CD8-positive, alpha-beta T cell (primary cell): ENCODE measurements at places on chromosomes 4 and X.

- peak; percentile 16 for DNase-seq
Observed at GRCh38 chrX:18354369-18355223, at the start of gene SCML2. TSS of gene SCML2 (minus strand) at chrX:18354688. CDS start at chrX:18334071, 20,617 bp downstream.

DNA sequence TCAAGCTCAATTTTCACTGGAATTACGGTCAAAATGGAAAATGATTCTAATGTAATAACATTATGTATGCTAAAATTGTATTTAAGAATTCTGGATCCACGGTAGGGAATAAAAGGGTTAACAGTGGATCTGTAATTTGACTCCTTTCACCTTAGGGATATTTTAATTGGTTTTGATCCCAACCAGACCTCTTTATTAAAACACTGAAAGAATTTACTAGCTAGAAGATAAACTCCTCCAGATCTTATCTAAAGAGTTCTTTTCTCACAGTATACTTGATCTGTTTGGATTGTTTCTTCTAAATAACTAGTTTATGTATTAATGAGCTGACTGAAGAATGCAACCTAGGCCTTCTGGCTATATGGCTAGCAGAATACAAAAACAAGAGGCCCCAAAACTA is 118.4 kb downstream of the DDX53 start:
- DNase-seq, result no peak

GRCh38 chr4:86220121-86220520 is 139.7 kb downstream of the MAPK10 start:
- no peak for DNase-seq

- no peak for DNase-seq
Observed at GRCh38 chr4:185192059-185192458, 11.7 kb downstream of the CFAP97 start.

DNA sequence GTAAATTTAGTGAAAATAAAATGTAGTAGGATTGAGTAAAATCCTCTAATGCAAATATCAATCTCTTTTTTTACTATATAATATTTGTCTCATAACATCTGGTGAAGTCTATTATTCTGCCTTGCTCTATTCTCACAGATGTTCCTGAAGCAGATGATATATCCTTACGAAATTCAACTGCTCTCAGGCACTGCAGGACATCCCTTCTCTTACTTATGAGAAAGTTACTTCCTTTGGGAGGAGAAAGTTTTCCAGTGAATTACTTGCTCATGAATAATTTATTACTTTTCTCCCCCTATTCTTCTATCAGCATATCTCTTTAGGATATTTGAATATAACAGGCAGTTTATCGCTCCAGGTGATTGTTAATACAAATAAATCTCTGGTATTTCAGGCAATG is 75.6 kb upstream of the AGA start:
- no peak for DNase-seq

GRCh38 chrX:81195712-81196111 is 6.0 kb downstream of the HMGN5 start:
- DNase-seq, result peak; percentile 10

GRCh38 chrX:151713849-151714248 is 2.0 kb upstream of the FATE1 start:
- DNase-seq, result no peak

DNA sequence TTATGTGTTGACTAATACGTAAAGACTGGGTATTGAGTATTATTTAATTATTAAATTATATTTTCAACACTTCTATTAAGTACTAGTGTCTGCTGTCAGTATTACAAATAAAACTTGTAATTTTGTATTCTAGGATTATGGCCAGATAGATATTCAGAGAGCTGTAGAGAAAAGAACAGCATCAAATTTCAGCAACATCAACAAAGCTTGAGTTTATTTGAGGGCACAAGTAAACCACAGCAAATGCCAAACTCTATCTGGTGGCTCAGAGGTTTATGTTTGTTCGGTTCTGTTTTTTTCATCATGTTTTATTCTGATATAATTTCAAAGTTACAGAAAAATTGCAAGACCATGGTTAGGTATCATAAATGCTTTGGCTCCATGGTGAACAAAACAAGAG is 1530.5 kb downstream of the PCDH18 start:
- DNase-seq, result no peak

GRCh38 chr4:144411119-144411518 is 234.8 kb upstream of the HHIP start:
- DNase-seq, result no peak

- DNase-seq, result no peak
Observed at GRCh38 chr4:182174979-182175378, 68.2 kb upstream of the TENM3 start.

GRCh38 chr4:7194251-7195140 is 2.2 kb downstream of the SORCS2 start:
- no peak for DNase-seq
